Gastrocnemius medialis (tissue), 4 donors: ENCODE measurements at places on chromosomes 4 and X.

DNA sequence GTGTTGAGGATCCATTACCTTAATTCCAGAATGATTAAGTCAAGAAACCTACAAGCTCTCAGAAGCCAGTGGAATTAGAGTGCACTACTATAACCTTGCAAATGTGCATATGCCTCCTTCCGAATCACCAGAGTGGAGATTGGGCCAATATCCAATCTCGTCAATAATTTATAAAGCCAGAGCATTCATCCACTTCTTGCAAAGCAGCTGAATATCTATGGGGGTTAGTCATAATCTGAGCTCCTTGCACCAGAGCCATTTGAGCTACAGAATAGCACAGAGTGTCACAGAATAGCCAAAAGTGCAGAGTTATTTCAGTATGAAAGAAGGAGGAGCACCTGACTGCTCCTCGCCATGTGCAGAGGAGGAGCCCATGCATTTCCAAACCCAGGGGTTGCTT, 69.2 kb upstream of the MTM1 start:
- DNase-seq = no peak

GRCh38 chr4:52915730-52916300, 53.7 kb downstream of the RASL11B start:
- DNase-seq = no peak

DNA sequence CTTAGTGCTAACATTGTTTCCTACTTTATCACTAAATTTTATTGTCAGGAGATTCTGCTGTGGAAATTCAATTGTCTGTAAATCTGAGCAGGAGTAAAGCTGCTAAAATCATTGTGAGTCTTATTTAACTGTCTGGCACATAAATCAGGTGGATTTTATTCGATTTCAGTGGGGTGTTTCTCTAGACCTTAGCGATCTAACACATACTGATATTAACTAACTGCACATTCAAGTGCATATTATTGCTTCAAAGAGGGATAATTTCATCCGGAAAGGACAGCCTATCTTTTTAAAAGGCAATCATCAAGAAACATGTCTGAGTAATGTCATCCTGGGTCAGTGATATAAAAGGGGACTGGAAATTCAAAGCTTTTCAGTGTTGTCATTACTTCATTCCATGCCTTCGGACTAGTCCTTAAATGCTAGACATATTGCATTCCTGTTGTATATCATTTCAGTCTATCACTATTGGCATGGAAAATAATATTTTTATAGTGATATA, 388.7 kb downstream of the PCDH10 start:
- DNase-seq = no peak

GRCh38 chrX:49312176-49312575, 8.7 kb downstream of the GAGE10 start:
- no peak for DNase-seq

DNA sequence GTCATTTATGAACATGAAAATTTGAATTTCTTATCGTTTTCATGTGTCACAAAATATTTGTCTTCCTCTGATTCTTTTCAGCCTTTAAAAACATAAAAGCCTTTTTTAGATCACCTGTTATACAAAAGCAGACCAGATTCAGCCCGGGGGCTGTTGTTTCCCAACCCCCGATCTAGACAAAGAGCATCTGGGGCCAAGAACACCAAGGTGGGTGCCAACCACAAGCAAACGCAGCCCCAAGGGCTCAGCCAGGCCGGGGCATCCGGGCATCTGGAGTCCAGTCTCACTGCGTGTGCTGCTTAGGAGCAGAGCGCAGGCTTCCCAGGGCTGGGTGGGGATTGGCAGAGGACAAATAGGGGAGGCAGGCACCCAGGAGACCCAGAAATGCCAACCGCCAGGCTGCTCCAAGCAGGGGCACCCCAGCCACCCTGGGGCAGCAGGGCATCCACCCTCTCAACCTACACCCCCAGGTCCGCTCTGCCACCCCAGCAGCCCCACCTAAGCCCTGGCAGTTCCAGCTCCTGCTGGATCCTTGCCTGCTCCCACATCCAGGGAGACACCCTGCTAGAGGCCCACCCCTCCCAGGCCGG, 78.0 kb downstream of the HMX1 start:
- no peak for DNase-seq

DNA sequence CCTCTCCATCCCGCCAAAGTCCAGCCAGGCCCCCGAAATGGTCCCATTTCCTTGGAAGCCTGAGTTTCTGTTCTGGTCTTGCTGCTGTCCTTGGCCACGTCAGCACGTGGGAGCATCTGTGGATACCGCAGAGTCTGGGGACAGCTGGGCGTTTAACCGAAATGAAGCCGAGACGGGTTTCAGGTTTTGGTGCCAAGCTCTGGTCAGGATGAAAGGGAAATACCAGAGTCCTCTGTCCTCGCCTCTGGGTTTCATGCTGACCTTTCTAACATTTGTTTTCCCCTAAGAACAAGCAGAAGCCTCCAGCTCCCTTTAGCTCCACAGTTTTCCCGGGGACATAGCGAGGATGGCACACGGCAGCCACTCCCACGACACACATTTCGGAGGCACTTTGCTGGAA, 19.7 kb downstream of the SHOX start:
- no peak for DNase-seq

DNA sequence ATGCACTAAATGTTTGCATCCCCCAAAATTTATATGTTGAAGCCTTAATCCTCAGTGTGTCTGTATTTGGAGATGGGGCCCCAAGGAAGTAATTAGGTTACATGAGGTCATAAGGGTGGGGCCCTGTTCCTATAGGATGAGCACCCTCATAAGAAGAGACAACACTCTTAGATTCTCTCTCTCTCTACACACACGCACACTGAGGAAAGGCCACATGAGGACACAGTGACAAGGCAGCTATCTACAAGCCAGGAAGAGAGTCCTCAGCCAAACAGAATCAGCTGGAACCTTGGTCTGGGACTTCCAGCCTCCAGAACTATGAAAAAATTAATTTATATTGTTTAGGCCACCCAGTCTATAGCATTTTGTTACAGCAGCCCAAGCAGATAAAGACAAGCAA, 69.3 kb upstream of the NOCT start:
- DNase-seq = no peak

DNA sequence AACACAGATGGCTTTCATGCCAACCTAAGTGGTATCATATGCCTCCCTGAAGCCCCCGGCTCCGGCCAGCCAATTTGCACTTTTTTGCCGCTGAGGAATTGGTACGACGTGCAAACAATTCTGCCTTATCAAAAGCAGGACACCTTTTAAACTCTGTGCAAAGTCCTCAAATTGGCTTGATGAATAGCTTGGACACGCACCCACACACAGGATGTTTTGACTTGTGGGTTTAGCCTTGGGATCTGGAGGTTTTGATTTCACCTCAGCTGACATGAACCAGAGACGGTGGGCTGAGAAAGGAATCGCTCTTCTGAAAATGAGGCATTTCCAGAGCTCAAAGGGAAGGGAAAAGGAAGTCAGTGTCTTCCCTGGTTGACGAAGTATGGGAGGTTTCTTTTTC, 110.8 kb upstream of the SHOX start:
- DNase-seq = no peak

GRCh38 chr4:40608628-40609027, 21.0 kb downstream of the RBM47 start:
- no peak for DNase-seq

DNA sequence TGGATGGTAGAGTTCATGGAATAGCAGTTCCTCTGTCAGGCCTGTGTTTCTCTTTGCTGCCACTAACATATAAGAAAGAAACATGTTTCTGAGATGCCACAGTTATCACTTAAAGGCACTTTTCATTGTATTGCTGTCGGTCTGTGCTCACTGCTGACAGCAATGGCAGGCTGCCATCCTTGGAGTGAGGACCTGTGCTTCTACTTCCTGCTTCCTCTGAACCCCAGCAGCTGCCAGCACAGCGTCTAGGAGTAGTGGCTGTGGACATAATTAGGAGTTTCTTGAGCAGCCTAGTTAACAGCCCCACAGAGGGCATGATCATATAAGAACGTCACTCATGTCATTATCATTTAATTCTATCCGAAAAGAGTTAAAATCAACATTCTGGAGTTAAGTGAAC, 30.5 kb downstream of the F11 start:
- DNase-seq = no peak

DNA sequence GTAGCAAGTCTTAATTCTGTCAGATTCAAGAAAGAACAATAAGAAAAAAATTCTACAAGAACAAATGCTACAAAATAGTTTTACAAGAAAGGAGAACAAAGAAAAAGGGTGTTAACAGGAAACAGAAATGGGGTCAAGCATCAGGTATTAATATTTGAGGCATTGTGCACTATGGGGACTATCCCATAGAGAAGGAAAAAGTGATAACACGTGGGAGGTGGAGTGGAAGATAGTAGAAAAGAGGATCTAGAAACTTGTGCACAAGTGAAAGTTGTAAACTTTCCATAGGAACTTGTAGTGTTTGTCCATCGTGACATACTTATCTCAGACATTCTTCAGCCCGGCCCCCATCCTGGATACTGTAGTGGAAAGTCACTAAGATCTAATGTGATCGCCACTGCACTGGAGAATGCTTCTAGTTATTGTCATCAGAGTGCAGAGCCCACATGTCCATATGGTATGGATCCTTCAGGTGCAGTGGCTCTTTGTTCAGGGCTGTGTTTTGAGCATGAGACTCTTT, 15.4 kb upstream of the NFXL1 start:
- no peak for DNase-seq

DNA sequence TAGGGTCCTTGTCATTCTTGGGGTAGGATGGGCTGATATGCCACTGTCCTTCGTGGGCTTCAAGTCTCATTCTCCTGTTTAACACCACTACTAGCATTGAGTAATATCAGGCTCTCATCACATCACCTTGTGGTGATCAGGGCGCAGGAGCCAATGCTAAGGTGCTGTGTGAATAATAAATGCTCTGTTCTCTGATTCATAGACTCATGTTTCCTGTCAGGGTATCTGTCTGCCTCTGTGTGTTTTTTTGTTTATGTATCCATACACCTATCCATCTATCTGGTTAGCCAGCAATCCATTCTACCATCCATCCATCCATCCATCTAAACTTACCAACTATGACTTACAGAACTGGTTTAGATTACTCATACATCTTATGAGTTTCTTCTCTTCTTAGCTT, 525.1 kb upstream of the ATOH1 start:
- no peak for DNase-seq

- DNase-seq = no peak
Observed at GRCh38 chr4:100486496-100486895, 31.3 kb downstream of the EMCN start.
